ENCODE measurements at places on chromosomes 11 and 22.
A peak's percentile ranks its signal among the peaks of the same experiment; 100 is the strongest.

DNA sequence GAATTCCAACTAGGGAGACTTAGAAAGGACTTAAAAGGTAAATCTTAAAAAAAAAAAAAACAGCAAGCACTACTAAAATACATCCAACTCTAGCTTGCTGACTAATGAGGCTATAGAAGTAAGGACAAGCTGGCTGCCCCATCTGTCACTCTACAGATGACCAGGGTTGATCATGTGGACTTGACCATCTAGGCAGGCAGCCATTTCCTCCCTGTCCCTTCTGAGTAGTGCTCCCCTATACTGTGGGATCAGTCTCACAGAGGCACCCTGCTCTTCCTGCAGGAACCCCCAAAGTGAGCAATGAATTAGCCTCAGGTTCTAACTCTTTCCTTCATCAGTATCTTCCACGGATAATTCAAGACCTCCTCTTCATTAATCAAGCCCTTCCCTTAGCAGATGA lies 12.3 kb downstream of the SLC1A2 start:
- DNase-seq: no peak

- DNase-seq: peak; percentile 3
These were observed 49.8 kb upstream of the CYP2D6 start for GRCh38 chr22:42180349-42180842.

- DNase-seq: no peak
These were observed 5.9 kb upstream of the ARL14EP start for GRCh38 chr11:30317030-30317429.

- no peak for DNase-seq
These were observed 271.4 kb upstream of the C11orf87 start for GRCh38 chr11:109150581-109150980.

GRCh38 chr22:36636916-36637315 lies 66.6 kb downstream of the CACNG2 start:
- no peak for DNase-seq

GRCh38 chr11:3036419-3036818 lies 20.8 kb downstream of the CARS1 start:
- DNase-seq: no peak

DNA sequence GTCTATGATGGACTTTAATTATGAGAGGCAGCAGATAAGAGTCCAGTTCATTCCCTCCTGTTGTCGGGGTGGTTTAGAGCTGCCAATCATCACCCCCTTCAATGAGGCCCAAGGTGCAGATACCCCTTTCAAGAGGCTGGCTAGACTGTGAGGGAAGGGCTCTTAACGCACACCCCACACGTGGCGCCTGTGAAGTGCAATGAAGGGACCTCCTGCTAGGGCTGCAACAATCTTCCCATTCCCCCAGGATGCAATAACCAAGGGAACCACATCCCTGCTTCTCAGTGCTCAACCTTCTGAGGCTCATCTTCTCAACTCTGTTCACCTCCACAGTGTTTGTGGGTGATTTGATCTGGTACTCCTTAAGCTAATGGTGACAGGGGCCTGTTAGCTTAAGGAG lies 19.0 kb downstream of the TENM4 start:
- DNase-seq: no peak

- no peak for DNase-seq
These were observed 7.6 kb downstream of the AP2A2 start for GRCh38 chr11:933142-933851.

DNA sequence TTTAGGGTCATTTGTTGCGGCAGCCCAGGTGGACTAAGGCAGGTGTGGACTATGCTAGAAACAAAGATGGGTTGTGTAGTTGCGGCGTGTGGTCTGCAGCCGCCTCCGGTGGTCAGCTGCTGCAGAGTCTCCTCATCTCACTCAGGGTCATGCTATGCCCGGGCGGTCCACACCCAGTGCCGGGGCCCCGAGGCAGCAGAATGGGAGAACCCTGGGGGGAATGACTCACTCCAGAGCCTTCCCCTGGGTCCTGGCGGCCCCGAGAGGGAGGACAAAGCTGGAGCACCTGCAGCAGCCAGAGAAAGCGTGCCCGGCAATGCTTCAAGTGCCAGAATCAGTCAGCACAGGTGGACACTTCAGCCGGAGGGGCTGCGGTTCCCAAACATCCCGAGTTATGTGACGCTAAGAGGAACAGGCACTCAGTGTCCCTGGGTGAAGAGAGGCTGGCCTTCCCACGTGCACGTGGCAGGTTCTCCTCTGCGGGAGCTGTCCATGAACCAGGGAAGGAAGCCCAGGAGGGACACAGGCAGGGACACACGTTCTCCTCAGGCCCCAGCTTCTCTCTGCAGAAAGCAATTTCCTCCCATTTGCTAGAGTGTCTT lies 289.6 kb upstream of the B3GAT1 start:
- no peak for DNase-seq

DNA sequence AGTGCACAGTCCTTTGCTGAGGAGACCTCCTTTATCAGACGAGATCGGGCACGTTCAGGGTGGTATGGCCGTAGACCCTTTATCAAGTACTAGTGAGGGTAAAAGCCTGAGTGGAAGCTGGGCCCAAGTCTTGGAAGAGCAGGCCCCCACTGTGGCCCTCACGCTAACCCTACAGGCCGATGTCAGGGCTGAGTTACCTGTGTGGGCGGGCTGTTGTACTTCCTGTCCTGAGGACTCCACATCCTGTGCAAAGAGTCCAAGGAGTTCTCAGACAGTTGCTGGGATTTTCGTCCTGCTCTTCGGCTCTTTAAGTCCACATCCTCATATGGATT lies 34.9 kb downstream of the RPL27A start:
- no peak for DNase-seq

DNA sequence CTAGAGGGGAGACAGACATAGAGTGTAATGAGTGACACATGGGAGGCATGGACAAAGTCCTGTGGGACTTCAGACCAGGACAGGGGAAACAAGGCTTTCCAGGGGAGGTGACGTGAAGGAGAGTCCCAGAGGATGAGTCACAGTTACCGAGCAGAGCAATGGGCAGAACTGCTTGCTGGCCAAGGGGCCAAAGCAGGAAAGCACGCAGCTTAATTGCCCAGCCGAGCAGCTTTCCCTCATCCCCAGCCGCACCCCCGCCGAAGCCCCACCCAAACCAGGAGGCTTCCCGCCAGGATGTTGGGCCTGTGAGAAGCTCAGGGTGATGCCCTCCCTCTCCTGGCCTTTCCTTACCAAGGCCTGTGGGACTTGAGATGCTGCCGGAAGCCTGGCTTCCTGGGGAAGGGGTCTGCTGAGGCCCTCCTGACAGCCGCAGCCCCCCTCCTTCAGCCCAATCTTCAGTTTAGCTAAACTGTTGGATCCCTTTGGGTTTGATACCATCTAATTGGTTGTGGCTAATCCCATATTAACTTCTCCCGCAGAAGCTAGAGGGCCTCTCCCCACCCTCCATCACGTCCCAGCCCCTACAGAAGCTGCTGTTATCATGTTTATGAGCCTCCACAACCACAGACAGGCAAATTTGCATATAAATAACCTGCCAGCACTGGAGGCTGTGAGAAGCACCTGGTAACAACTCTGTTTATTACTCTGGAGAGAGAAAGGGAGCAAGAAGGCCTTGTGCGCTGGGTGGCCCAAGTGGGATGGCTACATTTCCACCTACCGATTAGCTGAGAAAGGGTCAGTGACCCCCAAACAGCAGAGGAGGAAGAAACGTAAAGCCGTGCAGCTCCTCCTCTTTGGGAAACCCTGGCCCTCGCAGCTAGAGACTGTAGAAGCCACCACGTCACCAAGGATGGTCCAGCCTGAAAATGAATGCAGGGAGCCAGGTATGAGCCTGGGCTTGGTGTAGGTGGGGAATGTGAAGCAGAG lies 80.0 kb downstream of the TRIM29 start:
- no peak for DNase-seq

DNA sequence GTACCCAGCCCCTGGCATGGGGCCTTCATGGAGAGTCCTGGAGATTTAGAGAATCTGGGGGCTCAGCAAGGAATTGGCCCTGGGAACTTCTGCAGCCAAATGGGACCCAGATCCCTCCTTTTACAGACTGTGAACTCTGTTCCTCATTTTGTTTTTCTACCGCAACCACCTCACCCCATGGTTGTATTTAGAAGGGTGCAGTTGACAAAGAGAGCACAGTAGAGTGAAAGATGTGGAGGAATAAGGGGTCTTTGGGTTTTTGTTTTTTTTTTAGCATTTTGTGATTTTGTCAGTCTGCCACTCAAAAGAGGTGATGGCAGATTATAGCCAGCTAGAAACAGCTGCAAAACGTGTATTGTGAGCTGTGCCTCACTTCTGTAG lies 1.9 kb downstream of the ZNF74 start:
- DNase-seq: no peak

DNA sequence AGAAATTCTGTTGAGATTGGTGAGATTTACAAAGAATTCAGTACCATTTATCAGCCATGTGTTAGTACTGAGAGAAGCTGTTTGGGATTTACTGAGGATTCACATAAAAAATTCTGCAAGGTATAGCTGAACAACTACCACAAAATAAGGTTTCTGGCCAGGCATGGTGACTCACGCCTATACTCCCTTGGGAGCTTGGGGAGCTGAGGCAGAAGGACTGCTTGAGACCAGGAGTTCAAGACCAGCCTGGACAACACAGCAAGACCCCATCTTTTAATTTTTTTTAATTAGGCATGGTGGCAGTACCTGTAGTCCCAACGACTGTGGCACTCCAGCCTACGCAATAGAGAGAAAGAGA lies 86.7 kb downstream of the SIK3 start:
- DNase-seq: no peak

Measured in NCI-H187 treated with DMSO at 0.1 percent for 48 hours (cell line).